ENCODE measurements at places on chromosomes 12 and 14.

DNA sequence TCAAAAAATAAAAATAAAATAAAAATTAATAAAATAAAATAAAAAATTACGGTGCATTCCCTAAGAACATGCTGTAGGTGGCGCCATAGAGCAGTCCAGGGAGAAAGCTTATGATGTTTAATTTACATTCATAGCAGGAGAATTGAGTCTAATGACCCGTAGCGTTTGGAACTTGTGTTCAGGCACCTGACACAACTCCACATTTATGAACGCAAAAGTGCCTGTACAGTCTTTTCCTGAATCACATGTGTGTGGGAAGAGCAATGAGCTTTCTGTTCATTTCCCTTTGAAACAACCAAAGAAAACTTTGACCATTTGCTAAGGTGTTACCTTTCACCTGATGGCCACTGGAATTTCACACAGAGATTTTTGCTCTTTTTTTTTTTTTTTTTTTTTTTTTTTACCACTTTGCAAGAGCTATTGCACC, 60.6 kb upstream of the KCNA1 start:
- DNase-seq = no peak

DNA sequence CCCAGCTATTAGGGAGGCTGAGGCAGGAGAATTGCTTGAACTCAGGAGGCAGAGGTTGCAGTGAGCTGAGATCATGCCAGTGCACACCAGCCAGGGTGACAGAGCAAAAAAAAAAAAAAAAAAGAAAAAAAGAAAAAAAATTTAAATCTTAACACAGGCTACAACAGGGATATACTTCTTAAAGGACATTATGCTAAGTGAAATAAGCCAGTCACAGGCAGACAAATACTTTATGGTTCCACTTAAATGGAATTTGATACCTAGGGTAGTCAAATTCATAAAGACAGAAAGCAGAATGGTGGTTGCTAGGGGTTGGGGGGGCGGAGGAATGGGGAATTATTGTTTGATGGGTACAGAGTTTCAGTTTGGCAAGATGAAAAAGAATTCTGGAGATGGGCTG, 14.8 kb upstream of the PPTC7 start:
- no peak for DNase-seq

DNA sequence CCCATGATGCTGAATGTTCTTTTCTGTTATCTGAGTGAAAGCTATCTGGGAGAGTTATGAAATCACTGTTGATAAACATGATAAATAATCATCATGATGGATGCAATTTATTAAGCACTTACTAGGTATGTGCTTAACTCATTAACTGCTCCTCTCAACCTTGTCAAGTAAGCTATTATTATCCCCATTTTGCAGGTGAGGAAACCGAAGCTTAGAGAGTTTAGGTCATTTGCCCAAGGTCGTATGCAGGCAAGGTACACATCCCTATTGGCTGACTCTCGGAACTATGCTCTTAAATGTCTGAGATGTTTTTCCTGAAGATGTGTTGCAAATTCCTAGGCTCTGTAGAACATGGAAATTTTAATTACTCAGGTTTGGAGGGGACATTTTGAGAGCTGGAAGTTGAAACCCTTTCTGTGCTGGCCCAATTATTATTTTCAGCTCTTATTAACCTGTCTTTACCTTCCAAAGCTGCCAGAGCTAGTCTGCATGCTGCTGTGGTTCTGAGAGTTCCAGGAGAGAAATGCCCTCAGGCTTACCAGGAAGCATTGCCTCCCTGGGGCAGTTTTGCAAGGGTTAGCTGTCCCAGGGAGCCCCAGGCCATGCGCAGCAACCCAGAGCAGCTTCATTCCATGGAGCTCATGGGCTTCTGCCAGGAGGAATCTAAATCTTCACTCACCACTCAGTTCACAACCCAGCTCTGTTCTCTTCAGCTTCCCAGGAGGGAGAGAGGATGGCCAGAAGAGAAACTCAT, 55.6 kb upstream of the OAS1 start:
- DNase-seq = no peak

DNA sequence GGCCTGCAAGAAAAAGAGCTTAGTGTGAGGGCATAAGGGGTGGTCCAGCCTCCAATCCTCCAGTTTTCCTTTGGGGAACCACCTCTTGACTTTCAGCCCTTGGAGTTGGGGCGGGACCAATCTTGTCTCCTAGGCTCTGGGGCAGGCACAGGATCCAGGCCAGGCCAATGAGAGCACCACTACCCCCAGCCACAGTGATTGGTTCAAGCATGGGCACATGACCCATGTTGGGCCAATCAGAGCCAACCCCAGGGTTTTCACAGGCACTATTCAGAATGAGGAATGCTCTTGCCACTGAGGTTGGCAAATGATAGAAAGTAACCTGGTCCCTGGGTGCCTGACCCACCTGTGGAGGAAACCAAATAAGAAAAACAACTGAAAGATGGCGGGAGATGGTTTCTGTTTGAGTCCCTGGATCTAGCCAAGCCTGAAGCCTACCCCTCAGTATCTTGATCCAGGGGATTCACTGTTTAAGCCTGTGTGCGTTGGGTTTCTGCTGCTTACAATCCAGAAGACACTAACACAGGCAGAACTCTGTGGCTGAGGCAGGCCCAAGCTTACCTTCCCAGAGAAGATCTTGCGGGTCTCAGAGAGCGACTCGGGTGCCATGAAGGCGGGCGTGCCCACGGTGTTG, 42.9 kb downstream of the P2RX4 start:
- DNase-seq = no peak

DNA sequence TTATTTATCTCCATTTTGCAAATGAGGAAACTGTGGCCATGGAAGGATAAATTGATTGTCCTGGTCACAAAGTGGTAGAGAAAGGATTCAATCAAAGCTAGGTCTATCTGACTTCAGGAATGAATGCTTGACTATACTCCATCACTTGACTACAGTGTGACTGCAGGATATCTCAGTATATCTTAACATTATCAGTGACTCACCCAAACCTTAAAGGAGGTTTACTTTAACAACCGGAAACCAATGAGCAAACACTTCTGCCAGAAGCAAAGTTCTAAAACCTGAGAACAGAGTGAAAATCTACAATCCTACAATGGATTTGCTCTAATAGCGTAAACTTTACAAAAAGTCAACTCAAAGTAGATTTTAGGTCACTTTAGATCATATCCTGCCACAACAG, 277.0 kb downstream of the CEP128 start:
- DNase-seq = no peak

- DNase-seq = no peak
Measured at GRCh38 chr14:32150392-32150791, 51.5 kb upstream of the RNU6-7 start.

- no peak for DNase-seq
Measured at GRCh38 chr14:68233101-68233784, 413.7 kb downstream of the RAD51B start.

- no peak for DNase-seq
Measured at GRCh38 chr14:61861320-61861865, 99.2 kb downstream of the SNAPC1 start.

GRCh38 chr14:64965356-64966000, 6.7 kb downstream of the RAB15 start:
- DNase-seq = no peak

DNA sequence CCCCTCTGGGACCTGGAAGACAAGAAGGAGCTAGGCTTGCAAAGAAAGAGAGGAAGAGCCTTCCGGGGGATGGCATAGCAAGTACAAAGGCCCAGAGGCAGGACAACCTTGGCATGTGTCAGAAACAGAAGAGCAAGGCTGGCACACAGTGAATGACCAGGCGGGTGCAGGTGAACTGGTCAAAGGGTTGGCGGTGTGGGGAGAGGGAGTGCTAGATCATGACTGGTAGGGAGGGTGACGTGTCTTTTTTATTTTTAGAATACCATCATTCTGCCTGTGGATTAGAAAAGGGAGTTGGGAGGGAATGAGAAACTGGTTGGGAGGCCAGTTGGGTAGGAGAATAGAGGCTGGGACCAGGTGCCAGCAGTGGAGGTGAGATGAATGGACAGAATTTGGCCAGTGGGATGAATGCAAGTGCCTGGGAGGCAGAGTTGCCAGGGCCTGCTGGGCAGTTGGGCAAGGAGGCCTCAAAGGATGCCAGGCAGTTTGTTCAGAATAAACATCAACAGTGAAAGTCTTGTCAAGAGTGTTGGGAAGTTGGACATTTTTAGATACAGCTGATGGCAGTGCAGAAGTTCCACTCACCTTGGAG, 168.3 kb downstream of the CACNA1C start:
- no peak for DNase-seq

GRCh38 chr14:23866269-23866668, 87.3 kb upstream of the DHRS4 start:
- no peak for DNase-seq

Data from activated T-helper 1 cell treated with anti-CD3 and anti-CD28 coated beads, Interleukin-2, amount 50 U/mL, for 16 hours (primary cell).